Thoracic aorta (tissue), 2 donors: ENCODE measurements at places on chromosomes 2 and 18.

DNA sequence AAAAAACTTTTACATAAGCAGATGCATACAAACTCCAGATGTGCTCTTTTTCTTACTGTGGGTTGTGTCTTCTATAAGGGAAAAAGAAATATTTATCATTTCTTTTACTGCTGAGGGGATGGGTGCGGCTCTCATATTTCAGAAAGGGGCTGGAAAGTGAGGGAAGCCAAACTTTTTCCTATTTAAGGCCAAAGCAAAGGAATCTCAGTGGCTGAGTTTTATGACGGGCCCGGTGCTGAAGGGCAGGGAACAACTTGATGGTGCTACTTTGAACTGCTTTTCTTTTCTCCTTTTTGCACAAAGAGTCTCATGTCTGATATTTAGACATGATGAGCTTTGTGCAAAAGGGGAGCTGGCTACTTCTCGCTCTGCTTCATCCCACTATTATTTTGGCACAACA is at the start of gene COL3A1:
Gene COL3A1, plus strand, starts transcription at position 210 of the 400 bp plus-strand sequence. Its CDS starts 117 bp downstream, at position 327.
- DNase-seq, result no peak

- DNase-seq, result no peak
Observed at GRCh38 chr2:207219676-207220501, 54.1 kb upstream of the KLF7 start.

GRCh38 chr2:177239932-177240630 is 24.4 kb downstream of the NFE2L2 start:
- DNase-seq, result no peak

DNA sequence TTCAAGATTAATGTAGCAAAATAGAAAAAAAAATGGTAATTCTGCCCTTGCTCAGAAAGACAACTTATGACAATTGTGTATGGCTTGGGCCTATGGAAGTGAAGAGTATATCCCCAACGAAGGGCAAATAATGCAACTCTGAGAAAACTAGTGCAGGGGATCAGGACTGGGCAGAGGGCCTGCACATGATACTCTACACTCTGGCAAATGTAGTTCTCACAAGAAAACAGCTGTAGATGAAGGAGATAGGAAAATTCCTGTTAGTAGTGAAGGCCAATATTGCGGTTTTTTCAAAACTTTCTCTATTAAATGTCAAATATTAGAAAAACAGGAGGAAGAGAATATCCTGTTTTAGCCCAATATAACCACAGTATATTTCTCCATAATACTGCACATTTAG is 77.8 kb downstream of the SCN9A start:
- no peak for DNase-seq

DNA sequence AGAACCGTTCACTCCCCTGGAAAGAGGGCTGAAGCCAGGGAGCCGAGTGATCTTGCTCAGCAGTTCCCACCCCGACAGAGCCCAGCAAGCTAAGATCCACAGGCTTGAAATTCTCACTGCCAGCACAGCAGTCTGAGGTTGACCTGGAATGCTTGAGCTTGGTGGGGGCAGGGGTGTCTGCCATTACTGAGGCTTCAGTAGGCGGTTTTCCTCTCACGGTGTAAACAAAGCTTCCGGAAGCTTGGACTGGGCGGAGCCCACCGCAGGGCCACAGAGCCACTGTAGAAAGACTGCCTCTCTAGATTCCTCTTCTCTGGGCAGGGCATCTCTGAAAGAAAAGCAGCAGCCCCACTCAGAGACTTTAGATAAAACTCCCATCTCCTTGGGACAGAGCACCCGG is 180.8 kb downstream of the WDR7 start:
- no peak for DNase-seq

GRCh38 chr2:50529600-50530218 is 502.2 kb downstream of the NRXN1 start:
- no peak for DNase-seq

GRCh38 chr2:86010083-86010482 is 95.6 kb downstream of the POLR1A start:
- no peak for DNase-seq

DNA sequence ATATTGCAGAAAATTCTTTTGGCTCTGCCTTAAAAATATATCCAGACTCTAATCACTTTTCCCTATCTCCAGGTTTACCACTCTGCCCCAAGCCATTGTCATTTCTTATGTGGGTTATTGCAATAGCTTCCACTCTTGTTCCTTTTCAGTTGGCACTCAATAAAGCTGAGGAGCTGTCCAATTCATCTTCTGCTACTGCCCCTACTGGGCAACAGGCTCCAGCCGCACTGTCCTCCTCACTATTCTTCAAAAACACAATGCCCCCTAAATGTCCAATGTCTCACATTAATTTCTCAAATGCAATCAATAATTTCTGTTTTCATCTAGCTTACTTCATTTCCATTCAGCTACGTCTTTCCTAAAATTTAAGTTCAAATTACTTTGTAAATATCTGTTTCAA is 1262.5 kb upstream of the CDH2 start:
- no peak for DNase-seq

DNA sequence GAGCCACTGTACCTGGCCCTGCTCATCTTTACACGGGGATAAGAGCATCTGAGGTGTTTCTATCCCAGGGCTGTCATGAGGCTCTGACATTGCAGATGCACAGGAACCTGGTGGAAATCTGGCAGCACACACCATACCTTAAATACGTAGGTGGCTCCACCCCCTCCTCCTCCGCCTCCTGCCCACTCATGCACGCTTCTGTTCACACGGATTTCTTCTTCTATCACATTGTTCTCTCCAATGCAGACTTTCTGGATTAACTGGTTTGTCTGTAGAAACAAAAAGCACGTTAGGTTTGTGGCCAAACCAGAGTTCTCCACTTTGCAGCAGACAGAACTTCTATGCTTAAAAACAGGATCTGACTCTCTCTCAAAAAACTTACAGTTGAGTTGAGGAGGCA is 118.2 kb downstream of the CLIP4 start:
- no peak for DNase-seq

- DNase-seq, result no peak
Observed at GRCh38 chr2:190972213-190972612, 41.8 kb downstream of the STAT1 start.

DNA sequence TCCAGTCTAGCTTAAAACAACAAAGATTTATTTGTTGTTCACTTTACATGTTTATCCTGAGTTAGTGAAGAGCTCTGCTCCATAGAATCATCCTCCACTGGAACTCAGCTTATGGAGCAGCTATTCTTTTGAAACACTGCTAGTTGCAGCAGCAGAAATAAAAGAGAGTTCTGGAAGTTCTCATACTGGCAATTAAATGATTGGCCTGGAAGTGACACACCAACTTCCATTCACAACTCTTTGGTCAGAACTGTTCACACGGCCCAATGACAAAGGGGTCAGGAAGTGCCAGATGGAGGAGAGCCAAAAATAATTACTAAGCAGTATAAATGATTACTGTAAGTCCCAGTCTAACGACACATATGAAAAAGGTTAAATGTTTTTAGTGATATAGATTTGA is 39.1 kb downstream of the FBXO11 start:
- DNase-seq, result no peak

GRCh38 chr2:132937629-132938028 is 267.6 kb upstream of the LYPD1 start:
- DNase-seq, result no peak

DNA sequence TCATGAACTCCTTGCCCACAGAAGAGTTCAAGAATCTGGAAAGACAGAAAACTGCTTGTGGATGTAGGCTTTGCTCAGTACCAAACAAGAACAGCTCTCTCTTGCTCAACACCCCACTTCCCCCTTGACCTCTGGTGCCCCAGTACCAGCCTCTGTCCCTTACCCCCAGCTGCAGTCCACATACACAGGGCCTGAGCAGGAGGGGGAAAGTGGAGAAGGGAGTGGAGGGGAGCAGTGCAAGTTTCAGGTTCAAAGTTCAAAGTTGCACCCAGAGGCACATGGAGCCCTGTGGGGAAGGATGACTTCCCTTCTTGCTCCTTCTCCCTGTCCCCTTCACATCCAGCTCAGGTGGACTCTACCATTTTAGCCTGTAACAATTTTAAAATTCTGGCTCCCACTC is 61.1 kb upstream of the LPIN2 start:
- no peak for DNase-seq

- no peak for DNase-seq
Observed at GRCh38 chr2:179890666-179891065, 29.3 kb upstream of the ZNF385B start.

DNA sequence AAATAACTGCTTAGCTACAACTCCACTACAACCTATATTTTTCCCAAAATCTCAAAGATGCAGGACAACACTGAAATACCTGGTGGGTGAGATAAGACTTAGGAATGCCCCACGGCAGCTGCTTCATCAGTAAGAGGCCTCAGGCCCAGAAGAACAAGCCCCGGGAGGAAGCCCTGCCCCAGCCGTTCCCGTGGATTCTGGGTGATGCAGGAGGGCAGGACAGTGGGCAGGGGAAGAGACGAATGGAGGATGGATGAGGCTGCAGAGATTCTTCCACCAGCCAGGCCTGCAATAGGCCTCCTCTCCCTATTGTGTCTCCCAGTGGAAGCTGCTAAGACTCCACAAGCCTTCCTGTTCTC is 197.9 kb upstream of the HDAC4 start:
- DNase-seq, result no peak

- DNase-seq, result no peak
Observed at GRCh38 chr2:74554820-74555531, 456 bp downstream of the DOK1 start.

GRCh38 chr2:201980389-201980821 is 53.2 kb upstream of the FZD7 start:
- DNase-seq, result no peak

DNA sequence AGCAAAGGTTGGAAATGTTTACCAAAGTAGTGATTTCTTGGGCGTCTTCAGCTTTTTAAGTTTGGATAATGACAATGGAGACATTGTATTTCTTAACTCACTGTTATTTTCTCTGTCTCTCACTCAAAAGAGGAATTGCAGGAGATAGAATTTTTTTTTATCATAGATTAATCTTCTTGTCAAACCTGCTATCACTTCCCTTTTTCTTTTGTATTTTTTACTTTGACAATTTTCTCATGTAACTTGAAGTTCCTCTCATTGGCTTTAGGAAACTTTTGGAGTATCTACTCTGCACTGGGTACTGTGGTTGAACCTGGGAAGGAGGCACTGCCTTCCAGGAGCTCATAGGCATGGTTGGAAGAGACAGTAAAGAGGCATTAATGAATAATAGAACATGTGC is 489.1 kb downstream of the CNTNAP5 start:
- DNase-seq, result no peak

- no peak for DNase-seq
Observed at GRCh38 chr2:190579915-190580846, 45.7 kb upstream of the NEMP2 start.

DNA sequence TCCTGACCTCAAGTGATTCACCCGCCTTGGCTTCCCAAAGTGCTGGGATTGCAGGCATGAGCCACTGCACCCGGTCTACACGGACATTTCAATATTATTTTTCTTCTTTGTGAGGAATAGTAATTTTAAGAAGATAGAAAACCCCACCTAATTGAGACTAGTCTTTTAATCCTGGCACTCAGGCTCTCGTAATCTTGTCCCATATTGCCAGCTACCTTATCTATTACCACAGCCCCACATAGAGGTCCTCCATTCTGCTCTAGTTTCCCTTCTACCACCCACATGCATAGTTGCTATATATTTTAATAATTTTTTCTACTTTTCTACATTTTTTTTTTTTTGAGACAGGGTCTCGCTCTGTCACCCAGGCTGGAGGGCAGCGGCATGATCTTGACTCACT is 9.5 kb upstream of the USP14 start:
- no peak for DNase-seq

DNA sequence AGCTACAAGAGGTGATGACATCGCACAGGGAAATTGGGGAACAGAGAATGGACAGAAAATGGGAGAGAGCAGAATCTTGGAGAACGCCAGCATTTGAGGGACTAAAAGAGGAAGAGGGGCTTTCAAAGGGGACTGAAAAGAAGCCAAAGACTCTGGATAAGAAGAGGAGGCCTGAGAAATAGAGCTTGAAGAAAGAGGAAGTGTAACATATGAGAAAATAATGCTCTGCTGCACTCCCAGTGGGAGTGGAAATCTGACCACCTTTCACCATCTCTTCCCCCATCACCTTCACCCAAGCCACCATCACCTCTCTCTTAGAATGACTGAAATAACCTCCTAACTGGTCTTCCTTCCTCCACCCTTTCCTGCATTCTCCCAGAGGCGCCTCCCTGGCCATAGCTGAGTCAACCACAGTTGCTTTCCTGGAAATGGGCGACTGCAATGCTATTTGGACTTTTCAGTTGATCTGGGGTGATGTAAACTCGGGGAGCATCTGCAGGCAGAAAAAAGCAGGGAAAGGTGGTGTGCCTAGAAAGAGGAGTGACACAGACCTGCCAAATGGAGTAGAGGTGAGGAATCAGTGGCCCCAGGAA is 16.8 kb downstream of the CXCR1 start:
- no peak for DNase-seq

GRCh38 chr2:48856144-48856543 is 100.6 kb upstream of the LHCGR start:
- no peak for DNase-seq

- no peak for DNase-seq
Observed at GRCh38 chr2:219352448-219353023, 20.0 kb upstream of the RESP18 start.

DNA sequence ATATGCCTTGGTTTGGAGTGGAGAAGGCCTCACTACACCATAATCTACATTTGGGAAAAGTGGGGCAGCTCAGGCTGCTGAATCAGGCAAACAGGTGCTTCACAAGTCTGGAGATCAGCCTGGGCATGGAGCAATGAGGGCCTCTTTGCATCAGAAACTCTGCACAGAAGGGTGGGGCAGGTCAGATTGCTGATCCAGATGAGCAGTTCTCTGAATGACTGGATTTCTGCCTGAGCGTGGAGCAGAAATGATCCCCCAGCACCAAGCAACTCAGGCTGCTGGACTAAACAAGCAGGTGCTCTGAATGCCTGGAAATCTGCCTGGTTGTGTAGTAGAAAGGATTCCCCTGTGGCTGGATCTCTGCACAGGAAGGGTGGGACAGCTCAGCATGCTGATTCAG is 605.3 kb upstream of the ZNF804A start:
- no peak for DNase-seq

DNA sequence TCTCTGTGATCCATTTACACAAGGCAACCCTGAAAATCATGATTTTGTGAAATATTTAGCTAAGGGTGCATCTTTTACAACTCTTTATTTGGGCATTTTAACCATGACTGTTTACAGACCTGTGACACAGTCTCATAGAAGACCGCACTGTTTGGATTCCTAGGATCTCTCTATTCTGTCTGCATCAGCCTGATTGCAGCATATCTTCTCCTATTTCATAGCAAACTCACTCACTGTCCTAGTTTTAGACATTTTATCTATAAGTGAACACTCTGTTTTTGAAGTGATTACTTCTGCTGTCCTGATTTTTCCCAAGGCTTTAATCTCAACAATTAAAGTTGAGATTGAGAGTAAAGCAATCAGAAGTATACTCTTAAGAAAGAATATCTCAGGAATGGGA is 56.2 kb downstream of the CAVIN2 start:
- DNase-seq, result no peak
